ENCODE measurements at places on chromosomes 6 and 20. TPM values are rescaled to one million over a fixed set of nuclear protein-coding genes. Genes with fewer than 3 reads are reported as not detected.

The SRMS gene
- total RNA-seq: not detected

The MOG gene
- 1.7 TPM for total RNA-seq

The ATP6V1G2 gene
- total RNA-seq: 2.7 TPM

The PEX3 gene
- 21.7 TPM for total RNA-seq

The SLC22A16 gene
- not detected for total RNA-seq

The CUL9 gene
- 17.4 TPM for total RNA-seq

The IYD gene
- total RNA-seq: not detected

The FERMT1 gene
- 1.5 TPM for total RNA-seq

The UNC5CL gene
- total RNA-seq: 0.27 TPM

The PKHD1 gene
- not detected for total RNA-seq

The TULP1 gene
- 0.32 TPM for total RNA-seq

The WFDC10B gene
- total RNA-seq: not detected

The RAMACL gene
- 1.6 TPM for total RNA-seq

The FRK gene
- total RNA-seq: 4.8 TPM

The RAET1L gene
- not detected for total RNA-seq

The SIRPD gene
- total RNA-seq: not detected

The TSHZ2 gene
- total RNA-seq: 12.6 TPM

The EBF4 gene
- 4.4 TPM for total RNA-seq
